Stimulated activated CD4-positive, alpha-beta T cell treated with anti-CD3 and anti-CD28 coated beads, Interleukin-1b, Interleukin-23, amount 100 ng/mL, for 1 hour (primary cell): ENCODE measurements at places on chromosomes 6 and 20.

- DNase-seq: no peak
Measured at GRCh38 chr20:10469599-10469998, 34.5 kb downstream of the SLX4IP start.

- no peak for DNase-seq
Measured at GRCh38 chr20:34089655-34090345, 22.2 kb downstream of the EIF2S2 start.

GRCh38 chr6:83952830-83953229 lies 80.7 kb upstream of the MRAP2 start:
- DNase-seq: no peak

- DNase-seq: no peak
Measured at GRCh38 chr6:19492636-19493405, 344.3 kb upstream of the ID4 start.

GRCh38 chr6:31575335-31575901 lies at the start of gene TNF:
TNF (plus strand) TSS chr6:31575565; CDS start chr6:31575742, 177 bp downstream.
- DNase-seq: peak; percentile 85

- no peak for DNase-seq
Measured at GRCh38 chr6:12163149-12163548, 127.0 kb upstream of the EDN1 start.

DNA sequence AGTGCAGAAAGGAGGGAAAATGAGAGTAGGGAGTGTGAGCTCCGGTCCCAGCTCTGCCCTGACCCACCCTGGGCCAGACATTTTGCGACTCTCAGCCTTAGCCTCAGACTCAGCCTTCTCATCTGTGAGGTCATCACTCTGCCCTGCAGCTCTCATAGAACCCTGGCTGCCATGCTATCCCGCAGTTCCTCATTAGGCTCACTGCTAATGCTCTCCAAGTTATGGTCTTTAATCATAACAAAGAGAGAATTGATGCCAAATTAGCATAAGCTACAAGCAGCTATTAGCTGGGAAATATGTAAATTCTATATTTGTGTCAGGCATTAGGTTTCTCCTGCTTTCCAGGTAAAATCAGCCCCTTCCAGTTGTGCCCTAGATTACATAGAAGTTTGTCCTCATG lies 46.5 kb upstream of the MLN start:
- DNase-seq: no peak

GRCh38 chr6:144335914-144336313 lies 50.8 kb downstream of the UTRN start:
- no peak for DNase-seq

DNA sequence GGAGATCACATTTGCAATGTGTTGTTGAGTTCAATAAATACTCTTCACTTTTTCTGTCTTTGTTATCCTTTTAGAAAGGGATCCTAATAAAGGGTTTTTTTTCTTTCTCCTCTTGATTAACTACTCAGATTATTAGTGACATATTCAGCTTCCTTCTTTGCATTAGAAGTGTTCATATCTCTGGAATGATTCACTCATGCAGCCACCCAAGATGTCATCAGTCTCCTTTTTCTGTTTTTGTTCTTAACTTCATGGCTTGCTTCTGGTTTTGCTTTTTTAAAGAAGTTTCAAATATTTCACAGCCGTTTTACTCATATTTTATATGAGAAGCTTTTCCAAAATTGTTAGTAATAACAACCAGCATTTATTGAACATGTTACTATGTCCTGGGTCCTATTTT lies 187.6 kb downstream of the TMEM242 start:
- DNase-seq: no peak

- DNase-seq: no peak
Measured at GRCh38 chr6:99617131-99617530, 10.5 kb downstream of the PRDM13 start.

GRCh38 chr6:50539447-50539846 lies 173.9 kb upstream of the TFAP2D start:
- no peak for DNase-seq

GRCh38 chr6:21905531-21905930 lies 312.0 kb downstream of the SOX4 start:
- DNase-seq: no peak

DNA sequence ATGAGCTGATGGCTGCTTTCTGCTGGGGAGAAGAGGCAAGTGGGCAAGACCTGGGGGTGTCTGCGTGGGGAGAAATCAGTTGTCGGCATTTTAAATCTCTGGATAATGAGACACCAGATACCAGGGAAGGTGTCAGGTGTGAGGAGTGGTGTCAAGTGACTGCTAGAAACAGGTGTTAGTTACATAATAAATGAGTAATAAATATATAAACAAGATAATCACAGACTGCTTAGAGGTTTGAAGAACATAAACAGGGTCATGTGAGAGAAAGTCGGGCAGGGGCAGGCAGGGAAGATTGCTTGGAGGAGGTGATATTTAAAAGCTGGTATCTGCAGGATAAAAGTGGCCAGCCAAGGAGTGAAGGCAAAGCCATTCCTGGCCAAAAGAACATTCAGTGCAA lies 87.2 kb upstream of the RIN2 start:
- DNase-seq: no peak

GRCh38 chr6:134549854-134550253 lies 231.9 kb upstream of the SGK1 start:
- DNase-seq: no peak

- DNase-seq: no peak
Measured at GRCh38 chr6:6434151-6434550, 113.7 kb upstream of the F13A1 start.

DNA sequence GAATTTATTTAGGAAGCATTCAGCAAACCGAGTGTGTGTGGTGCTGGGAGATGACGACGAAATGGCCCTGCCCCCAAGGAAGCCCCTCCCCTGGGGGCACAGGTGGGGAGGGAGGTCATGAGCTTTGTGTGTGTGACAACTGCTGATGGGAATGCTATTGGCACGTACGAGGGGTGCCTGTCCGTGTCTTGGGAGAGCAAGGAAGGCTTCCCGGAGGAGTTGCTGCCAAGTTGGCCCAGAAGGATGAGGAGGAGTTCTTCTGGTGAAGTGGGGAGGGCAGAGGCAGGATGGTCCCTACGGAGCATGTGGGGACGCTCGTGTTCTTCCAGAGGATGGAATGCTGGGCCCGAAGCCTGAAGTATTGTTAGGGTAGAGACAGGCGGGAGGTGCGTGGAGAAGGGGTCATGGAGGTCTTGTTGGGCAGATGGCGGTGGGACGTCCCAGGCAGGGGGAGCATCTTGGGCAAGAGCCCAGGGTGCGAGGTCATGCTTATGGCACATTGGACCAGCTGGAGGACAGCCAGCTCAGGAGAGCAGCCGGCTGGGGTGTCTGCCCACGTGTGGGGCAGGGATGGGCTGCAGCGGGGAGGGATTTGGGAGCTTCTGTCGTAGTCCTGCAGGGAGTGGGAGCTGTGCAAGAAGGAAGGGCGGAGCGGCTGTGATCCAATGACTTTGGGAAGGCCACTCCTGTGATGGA lies 46.1 kb downstream of the SYNJ2 start:
- no peak for DNase-seq

DNA sequence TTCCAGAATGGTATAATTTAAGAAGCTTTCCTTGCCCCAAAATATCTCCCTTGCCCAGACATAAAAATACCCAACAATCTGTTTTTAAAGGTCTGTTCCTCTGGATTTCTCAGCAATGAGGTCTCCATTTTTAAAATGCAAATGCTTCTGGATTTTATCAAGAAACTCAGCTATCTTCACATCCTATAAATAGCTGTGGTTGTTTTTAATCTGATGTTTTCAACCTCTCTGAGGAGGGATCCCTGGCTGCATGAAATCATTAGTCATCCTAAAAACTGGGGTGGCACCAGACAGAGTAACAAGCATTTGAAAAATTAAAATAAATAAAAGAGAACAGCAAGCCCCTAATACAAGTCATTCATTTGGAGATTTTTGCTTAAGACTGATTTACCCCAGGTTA lies 168.5 kb upstream of the ID4 start:
- no peak for DNase-seq

DNA sequence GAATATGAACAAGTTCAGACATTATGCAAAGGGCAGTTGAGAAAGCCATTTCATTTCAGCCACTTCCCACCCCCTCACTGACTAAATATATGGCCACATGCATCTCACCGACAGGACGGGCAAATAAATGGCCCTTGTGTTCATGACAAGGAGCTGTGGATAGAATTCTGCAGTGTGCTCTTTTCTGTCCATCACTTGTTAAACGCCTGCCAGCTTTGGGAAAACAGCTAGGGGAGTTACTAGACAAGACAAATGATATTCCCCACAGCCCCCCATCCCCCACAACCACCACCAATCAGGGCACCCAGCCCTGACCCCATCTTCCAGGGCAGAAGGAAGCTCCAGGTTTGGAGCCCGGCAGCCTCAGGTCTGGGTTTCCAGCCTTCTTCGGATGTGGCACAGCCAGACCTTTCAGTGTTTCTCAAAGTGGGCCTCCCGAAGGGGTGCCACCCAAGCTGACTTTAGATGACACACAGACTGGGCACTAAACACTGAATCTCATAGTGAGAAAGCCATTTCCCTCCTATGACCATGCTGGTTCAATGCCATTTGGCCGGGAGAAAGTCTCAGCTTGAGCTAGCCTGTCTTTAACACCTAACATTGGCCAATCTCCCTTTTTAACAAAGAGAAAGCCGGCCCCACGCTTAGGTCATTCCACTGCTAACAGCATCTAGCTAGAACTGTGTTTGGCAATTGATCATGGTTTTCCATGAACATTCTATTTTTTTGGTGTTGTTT lies 4.0 kb upstream of the RIPOR3 start:
- no peak for DNase-seq

- DNase-seq: no peak
Measured at GRCh38 chr6:168374541-168375071, 55.0 kb upstream of the DACT2 start.

GRCh38 chr20:39462416-39462945 lies 500.3 kb downstream of the DHX35 start:
- DNase-seq: no peak

DNA sequence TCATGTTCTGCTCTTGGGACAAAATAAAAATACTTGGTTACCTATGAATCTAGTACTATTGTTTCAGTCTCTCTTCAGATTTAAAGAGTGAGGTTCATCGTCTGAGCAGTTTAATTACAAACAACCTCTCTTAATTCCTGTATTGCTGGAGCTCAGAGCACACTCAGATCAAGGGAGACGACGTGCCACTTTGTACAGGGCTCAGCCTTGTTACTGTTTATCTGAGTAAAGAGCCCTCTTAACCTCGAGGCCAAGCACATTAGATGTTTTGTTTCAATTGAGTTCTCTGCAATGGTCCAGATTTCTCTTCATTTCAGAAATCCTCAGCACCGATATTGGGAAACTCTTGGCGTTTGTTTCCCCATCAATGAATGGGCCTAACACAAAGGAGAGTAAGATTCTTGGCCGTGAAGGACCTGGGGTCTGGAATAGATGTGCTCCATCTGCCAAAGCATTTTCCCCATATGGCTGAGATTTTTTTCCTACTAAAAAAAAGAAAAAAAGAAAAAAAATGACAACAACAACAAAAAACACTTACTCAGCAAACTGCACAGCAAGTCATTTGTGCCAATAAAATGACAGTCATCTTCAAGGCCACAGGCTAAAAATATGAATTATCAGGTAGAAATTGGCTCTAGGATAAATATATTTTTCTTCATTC lies 82.6 kb upstream of the CCN6 start:
- DNase-seq: no peak

DNA sequence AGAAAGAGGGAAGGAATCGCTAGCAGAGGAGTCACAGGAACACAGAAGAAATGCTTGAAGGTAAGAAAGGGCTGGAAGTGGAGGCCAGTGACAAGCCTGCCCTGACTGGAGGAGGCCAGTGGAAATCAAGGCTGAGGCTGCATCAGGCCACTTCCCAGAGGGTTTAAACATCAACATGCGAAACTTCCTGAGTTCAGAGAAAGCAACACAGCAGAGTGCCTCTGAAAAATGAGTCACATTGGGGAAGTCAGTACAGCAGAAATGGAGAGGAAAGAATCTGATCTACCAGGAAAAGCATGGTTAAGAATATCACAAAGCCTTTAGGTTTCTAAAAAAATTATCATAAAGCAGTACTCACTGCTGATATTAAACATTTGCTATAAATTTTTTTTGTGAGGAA lies 23.3 kb downstream of the NAPB start:
- DNase-seq: no peak

GRCh38 chr20:62740286-62741141 lies 31.9 kb downstream of the NTSR1 start:
- peak; percentile 64 for DNase-seq

DNA sequence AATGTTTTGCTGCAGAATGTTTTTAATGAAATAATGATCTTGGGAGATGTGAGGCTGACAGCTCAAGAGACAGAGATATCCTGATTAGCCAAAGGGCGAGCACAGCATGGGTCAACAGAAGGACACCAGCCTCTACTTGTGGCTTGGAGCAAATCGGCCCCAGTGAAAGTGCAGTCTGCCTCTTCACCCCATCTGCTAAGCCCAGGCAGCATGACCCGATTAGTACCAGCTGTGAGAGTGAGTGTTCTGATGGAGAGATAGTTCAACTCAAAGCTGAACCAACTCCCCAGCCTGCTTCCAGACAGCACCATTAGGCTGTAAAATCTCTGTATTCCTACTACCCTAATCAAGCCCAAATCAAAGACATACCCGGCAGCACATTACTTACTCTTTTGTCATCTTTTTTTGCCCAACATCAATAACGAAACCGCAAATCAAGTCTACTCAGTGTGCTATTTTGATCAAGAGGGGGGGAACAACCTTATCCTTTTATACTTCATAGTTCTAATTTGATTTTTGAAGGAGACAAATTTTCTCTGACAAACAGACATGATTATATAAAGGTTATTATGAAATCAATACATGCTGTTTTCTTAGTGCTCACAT lies 514.1 kb upstream of the NRSN1 start:
- DNase-seq: no peak

- DNase-seq: no peak
Measured at GRCh38 chr20:32823078-32823477, 3.3 kb downstream of the MAPRE1 start.

GRCh38 chr6:33276864-33277662 lies at the start of gene B3GALT4:
B3GALT4 (plus strand) TSS chr6:33277123; CDS start chr6:33277420, 297 bp downstream.
- DNase-seq: no peak

DNA sequence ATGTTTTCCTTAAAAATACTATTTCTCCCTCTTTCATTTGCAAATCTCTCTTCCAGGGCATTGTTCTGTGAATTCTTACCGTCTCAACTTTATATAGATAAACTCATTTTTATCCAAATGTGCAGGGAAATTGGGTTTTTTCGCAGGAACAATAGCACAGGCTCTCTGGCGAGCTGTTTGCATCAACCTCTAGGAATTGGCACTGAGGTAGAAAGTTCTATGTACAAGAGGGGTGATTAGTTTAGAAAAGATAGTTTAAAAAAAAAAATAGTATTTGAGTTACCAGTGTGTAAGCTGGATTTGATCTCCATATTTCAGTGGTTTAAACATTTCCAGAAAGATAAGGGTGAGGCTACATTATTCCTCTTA lies 129.7 kb upstream of the BTN3A2 start:
- no peak for DNase-seq

DNA sequence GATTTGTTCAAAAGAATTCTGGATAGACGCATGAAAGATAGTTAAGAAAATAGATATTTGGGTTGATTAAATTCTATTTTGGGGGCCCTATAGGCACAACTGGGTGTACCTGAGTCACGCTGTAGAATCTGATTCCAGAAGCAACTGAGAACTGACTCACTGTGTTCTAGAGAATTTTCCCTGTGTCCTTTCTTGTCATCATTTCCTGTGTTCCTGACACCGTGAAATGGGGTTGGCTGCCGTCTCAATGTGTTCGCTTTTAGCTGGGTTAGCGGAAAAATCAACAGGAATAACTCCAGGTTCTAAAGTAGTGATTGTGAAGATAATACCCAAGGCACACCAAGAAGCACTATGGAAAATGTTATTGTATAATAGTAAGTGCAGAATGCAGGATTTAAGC lies 5.0 kb downstream of the GCNT2 start:
- no peak for DNase-seq

- no peak for DNase-seq
Measured at GRCh38 chr20:11080010-11080409, 406.2 kb upstream of the JAG1 start.
